ENCODE measurements at places on chromosomes 6 and 20. TPM values are rescaled to one million over a fixed set of nuclear protein-coding genes. Genes with fewer than 3 reads are reported as not detected.

GRCh38 chr6:134551245-134551960 is 233.5 kb upstream of the SGK1 start:
- DNase-seq, result no peak

Gene PSMG4
- 8.9 TPM for total RNA-seq

- no peak for DNase-seq
Observed at GRCh38 chr20:61166324-61166723, 85.7 kb upstream of the CDH4 start.

DNA sequence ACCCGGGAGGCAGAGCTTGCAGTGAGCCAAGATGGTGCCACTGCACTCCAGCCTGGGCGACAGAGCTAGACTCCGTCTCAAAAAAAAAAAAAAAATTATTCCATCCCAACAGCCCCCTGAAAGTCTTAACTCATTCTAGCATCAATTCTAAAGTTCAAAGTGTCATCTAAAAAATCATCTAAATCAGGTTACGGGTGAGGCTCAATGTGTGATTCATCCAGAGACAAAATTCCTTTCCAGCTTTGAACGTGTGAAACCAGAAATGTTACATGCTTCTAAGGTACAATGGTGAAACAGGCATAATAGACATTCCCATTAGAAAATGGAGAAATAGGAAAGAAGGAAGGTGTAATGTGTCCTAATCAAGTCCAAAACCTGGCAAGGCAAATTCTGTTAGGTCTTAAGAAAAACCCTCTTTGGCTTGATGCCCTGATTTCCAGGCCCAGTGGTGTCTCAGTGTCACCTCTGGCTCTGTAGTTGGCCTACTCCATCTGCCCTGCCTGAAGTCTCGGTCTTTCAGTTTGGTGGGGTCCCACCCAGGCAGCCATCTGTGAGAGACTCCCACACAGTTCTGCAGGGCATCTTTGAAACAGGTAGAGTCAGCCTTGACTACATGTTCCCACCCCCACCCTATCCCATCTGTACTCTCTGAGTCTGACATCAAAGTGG is 43.5 kb downstream of the HFE start:
- no peak for DNase-seq

Gene TFAP2A
- total RNA-seq, result 0.51 TPM

Gene LY86
- 0.89 TPM for total RNA-seq

Gene BTN1A1
- total RNA-seq, result not detected

DNA sequence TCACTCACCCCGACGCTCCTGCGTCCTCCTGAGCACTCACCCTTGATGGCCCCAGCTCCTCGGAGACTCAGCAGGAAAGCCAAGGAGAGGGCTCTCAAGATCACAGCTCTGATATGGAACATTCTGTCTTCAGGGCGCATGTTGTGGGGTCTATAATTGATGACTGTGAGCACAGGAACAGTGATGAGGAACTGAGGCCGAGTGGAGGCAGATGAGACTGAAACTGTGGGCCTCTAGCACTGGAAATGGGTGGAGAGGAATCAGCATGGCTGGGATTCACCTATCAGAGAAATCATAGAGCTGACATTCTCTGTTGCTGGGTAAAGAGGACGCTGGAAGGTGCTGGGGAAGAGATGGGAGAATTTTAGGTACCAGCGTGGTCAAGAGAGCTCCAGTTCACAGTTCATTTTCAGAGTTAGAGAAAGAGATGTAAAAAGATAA is at the start of gene HLA-DPA1:
Gene HLA-DPA1 (minus strand): TSS at position 219 of the 441 bp plus-strand sequence.
- no peak for DNase-seq

GRCh38 chr20:47551841-47552240 is 50.2 kb downstream of the NCOA3 start:
- no peak for DNase-seq

Gene SPATA25
- total RNA-seq, result 1.7 TPM

DNA sequence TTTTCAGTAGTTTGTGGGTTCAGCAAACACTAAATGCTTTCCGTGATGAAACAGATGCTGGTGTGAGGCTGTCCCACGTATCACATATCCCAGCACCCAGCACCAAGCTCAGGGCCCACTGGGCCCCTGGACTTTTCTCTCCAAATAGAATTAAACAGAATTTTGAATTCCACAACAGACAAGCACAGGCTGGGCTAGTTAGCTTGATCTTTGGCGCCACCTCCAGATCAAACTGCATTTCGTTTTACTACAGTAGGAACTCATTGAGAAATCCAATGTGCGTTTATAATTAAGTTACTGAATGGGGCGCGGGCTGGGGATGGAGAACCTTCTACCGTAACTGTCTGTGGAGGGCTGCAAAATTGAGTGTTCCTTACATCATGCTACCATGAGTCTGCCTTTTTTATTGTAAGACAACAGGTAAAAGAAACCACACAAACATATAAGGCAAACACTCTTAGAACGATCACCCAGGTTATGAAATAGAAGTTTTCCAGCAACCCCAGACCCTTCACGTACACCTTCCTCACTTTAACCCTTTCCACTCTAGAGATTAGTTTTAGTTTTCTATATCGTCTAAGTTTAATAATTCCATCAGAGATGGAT is 107.8 kb downstream of the ZFP64 start:
- DNase-seq, result no peak

GRCh38 chr20:29741594-29741893 is 1515.9 kb upstream of the DEFB115 start:
- DNase-seq, result no peak

Measured in Right ventricle myocardium superior (tissue), 1 donor.